ENCODE measurements at places on chromosomes 6 and 20.
A peak's percentile ranks its signal among the peaks of the same experiment; 100 is the strongest.

GRCh38 chr20:35985806-35986205 is 17.4 kb downstream of the CNBD2 start:
- no peak for DNase-seq

- no peak for DNase-seq
Observed at GRCh38 chr6:67630146-67630545, 1004.9 kb upstream of the ADGRB3 start.

GRCh38 chr20:51385646-51386530 is 156.6 kb downstream of the NFATC2 start:
- DNase-seq: no peak

- DNase-seq: no peak
Observed at GRCh38 chr6:39005774-39006173, 42.8 kb upstream of the GLP1R start.

- DNase-seq: no peak
Observed at GRCh38 chr20:20752712-20753111, 40.3 kb upstream of the RALGAPA2 start.

- DNase-seq: no peak
Observed at GRCh38 chr6:127924440-127924839, 23.6 kb upstream of the THEMIS start.

DNA sequence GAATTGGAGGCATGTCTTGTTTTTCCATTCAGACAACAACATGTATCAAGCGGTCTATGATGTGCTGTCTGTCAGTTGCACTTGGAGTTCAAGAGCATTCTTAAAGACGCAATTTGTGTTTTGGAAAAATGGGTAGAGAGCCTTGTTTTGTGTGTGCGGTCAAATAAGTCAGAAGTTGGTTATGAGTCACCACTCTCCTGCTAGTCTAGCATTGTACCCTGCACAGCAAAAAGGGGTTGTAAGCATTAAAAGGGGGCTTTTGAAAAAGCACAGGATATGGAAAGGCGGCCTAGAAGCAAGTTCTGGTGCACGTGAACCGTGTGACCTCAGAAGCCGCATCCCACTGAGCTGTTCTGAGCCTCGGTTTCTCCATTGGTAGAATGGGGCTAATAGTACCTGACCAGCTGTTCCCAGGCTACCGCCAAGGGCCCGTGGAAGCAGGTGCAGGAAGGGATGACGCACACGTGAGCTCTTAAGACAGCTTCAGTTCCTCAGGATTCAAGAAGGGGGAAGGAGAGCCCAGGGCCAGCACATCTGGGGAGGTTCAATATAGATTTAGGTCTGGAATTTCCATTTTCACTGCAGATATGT is 61.6 kb upstream of the SNX9 start:
- no peak for DNase-seq

- no peak for DNase-seq
Observed at GRCh38 chr20:23011008-23011721, 23.9 kb upstream of the SSTR4 start.

- DNase-seq: no peak
Observed at GRCh38 chr6:152368751-152369624, 268.2 kb downstream of the SYNE1 start.

DNA sequence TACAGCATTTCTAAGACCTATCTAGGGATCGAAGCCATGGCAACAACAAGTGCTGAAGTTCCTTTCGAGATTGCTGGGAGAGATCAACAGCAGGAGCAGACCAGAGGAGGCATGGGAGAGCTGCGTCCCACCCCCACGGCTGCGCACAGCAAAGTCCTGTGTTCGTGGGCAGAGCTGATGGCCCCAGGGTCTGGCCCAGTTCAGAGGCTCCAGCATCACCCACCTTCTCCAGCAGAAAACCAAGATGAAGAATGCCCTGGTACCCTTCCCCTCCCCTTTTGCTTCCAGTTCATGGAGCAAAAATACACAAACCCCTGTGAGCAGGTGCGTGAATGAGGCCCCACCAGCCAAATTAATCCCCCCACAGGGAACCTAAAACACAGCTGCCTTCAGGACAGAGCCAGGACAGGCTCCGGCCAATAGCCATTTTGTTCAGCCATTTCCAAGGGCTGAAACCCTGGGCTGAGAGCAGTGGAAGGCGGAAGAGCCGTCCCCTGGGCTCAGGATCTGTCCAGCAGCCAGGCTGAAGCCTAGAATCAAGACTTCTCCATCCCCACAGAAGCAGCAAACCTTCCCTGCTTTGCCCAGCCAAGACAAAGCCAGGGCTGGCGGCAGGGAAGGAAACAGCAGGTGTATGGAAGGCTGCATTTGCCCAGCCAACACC is 102.8 kb downstream of the PREX1 start:
- DNase-seq: no peak

- no peak for DNase-seq
Observed at GRCh38 chr6:130836055-130836640, 8.9 kb downstream of the SMLR1 start.

DNA sequence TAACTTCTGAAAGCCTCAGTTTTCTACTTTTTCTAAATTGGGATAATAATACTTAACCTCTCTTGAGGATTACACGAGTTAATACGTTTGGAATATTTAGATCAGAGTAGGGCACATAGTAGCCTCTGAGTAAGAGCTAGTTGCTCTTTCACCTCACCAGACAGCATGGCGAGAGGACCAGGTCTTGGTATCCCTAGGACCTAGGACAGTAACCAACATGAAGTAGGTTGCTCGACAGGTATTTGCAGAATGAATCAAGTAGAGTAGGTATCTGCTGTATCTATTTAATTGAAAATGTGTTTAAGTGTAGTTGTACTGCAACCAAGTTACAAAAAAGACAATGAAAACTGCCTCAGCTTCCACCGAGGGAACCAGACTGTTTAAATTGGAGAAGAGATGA is 1.4 kb downstream of the CDC5L start:
- no peak for DNase-seq

GRCh38 chr6:56689114-56689513 is 46.4 kb upstream of the DST start:
- DNase-seq: no peak

DNA sequence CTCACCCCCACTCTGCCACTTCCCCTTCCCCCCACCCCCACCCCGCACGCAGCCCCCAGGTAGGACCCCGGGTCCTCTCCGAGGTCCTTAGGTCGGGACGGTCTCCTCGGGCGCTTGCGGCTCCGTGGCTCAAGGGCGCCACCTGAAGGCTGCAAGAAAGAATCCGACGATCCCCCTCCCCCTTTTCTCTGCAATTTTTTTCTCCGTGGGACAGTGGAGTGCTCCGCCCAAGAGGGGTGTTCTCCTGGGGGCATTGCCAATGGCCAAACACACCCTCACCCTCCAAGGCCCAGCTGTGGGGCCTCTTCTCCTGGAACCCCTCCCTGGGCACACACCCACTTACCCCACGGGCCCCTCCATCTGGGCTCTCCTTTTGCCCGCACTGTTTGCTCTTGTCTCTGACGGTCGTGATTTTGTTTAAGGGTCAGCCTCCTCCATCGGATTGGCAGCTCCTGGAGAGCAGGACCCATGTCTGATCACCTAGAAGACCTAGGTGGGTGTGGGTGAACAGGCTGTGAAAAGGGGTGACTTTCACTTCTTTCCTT is 1.1 kb upstream of the TMEM74B start:
- peak; percentile 29 for DNase-seq

DNA sequence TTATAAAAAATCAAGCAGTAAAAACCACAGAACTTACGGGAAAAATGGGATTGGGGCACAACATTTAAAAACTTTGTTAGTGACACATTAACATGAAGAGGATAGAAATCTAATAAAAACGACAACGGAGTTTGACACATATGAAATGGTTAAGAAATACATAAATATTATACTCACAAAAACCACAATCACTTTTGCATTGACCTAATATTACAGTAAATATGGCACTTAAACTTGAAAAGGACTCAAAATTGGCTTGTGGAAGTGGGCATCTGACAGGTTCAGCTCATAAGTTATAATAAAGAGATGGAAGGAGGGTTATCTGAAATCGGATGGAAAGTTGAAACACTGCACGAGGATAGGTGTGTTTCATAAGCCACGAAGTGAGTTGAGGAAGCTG is 523.7 kb downstream of the TFAP2B start:
- DNase-seq: no peak

DNA sequence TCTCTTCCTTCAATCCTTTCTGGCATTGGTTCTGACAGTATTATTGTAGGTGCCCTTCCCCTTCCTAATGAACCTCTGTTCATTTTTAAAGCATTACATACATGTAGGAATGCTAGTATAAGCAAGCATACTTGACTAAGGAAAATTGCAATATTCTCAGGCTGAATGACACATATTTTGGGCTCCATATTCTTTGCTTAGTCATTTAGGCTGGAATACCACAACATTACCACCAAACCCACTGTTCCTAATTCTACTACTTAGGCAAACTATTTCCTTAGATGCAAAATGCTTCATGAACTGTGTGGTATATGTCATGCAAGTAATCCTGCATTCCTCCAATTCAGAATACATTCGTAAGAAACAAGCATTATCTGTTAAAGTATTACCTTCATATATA is 113.9 kb downstream of the PRDM1 start:
- DNase-seq: no peak

DNA sequence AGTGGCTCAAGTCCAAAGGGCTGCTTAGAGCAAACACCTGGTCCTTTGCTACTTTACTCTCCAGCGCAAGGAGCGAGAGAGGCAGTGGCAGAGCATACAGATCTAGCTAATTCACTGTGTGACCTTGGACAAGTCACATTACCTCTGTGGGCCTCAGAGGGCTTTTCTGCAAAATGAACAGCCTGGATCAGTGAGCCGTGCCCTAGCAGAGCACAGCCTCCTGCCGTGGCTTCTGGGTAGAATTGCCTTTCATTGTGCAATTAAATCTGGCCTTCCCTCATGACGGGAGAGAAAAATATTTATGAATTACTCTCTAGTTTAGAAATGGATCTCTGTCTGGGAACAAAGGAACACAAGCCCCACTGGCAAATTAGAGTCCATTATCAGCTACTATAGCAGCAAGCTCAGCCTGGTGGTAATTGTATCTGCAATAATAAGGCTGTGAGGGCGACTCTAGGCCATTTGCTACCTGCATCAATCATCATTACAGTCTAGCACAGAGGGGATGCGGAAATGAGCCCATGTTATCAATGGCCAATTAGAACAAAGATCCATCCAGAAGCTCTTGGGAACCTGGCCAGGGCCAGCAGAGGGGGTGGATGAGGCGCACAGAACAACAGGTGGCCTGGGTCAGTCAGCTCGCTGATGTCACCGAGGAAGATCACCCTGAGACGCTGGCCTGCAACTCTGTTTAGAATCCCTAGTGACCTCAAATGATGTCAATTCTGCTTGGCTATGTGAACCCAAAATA is 114.2 kb upstream of the LY86 start:
- DNase-seq: no peak

DNA sequence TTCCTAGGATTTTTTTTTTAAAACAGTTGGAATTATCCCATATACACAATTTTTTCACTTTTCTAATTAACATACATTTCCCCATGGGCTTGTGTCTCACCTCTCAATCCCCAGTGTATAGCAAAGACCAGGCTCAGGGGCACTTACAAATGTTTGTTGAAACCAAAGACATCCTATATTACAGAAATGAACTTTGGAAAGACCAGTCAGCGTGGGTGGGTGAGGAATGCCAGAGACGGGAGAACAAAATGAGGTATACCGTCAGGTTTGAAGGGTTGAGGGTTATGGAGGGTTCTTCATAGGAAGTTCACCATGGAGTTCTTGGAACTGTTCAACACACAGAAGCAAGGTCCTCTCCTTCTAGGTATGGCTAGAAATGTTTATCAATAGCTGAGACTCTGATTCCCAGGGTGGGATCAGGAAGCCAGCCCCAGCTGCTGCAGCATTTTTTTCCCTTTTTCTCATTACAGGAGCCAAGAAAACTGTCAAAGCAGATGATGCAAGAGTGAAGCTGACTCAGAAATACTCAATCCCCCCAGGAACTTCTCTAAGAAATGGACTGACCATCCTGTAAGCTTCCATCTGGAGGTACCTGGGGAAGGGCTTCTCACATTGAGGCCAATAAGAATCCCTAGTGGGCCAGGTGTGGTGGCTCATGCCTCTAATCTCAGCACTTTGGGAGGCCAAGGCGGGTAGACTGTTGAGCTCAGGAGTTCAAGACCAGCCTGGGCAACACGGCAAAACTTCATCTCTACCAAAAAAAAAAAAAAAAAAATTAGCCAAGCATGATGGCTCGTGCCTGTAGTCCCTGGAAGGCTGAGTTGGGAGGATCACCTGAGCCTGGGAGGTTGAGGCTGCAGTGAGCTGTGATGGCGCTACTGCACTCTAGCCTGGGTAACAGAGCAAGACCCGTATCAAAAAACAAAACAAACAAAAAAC is 15.9 kb upstream of the TBC1D20 start:
- DNase-seq: no peak

- no peak for DNase-seq
Observed at GRCh38 chr6:136962661-136963060, 40.6 kb downstream of the SLC35D3 start.
